Lower lobe of right lung (tissue), 2 donors: ENCODE measurements at places on chromosomes 4 and X. TPM values are rescaled to one million over a fixed set of nuclear protein-coding genes. Genes with fewer than 3 reads are reported as not detected.
A peak's percentile ranks its signal among the peaks of the same experiment; 100 is the strongest.

DNA sequence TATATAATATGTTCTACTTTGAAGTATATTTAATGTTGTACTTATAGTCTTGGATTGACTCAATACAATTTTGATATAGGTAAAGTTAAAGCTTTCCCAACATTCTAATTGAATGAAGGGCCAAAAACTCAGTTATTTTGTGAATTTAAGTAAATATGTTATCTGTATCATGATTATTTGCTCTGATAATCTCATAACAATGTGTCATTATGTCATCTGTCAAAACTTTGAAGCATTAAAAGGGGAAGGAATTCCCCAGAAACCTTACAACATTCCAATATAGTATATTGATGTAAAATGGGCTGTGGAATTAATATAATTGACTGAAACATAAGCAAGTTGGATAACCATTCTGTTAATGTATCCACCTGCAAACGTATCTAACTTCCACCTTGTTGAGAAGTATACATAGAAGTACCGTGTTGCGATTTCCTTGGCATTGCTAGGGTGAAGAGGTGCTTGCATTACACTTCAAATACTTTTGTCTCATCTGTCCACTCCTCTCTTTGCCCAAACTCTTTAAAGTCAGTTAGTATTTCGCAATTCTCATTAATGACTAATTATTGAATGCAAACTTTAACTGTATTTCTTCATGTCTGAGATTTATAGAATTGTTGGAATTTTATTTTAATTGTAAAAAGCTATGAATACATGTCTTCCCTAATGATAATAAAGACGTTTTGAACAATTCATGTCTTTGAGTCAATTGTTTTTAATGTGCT, 1982.1 kb upstream of the ADGRL3 start:
- no peaks in the 10 kb centered on the region for H3K4me1 ChIP-seq
- H3K27me3 ChIP-seq: no peaks in the 10 kb centered on the region
- H3K27ac ChIP-seq: no peak overlapping the region
- DNase-seq: no peak
- no peaks in the 10 kb centered on the region for H3K36me3 ChIP-seq

DNA sequence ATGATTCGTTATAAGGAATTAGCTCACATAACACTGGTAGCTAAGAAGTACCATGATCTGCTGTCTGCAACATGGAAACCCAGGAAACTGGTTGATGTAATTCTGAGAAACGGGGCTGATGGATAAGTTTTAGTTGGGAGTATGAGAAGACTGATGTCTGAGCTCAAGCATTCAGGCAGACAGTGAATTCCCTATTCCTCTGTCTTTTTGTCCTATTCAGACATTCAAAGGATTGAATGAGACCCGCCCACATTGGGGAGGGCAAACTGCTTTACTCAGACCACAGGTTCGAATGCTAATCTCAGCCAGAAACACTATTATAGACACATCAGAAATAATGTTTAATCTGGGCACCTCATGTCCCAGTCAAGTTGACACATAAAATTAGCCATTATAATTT, 515.5 kb downstream of the STPG2 start:
- no peak overlapping the region for H3K4me3 ChIP-seq
- no peaks in the 10 kb centered on the region for H3K36me3 ChIP-seq
- no peaks in the 10 kb centered on the region for H3K4me1 ChIP-seq
- no peaks in the 10 kb centered on the region for H3K27me3 ChIP-seq
- H3K27ac ChIP-seq: no peak overlapping the region

DNA sequence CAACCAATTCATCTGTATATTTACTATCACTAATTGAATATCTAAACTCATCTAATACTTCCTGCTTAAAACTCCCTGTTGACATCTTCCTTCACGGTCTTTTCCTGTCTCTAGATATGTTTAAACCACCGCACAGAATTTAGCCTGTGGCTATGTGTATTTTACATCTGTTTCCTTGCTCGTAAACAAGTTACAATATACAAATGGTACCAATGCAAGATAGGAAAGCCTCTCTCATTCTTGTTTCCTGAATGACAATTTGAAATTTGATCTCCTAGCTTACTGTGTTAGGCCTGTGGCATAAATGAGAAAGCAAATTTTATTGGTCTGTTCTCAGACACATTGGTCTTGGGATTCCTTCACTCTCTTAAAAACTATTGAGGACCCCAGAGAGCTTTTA, 89.7 kb upstream of the PCDH7 start:
- H3K27ac ChIP-seq: no peak overlapping the region
- H3K4me1 ChIP-seq: no peaks in the 10 kb centered on the region
- H3K27me3 ChIP-seq: no peaks in the 10 kb centered on the region
- no peak overlapping the region for H3K4me3 ChIP-seq
- no peak for DNase-seq

GRCh38 chr4:21765810-21766407, 182.7 kb downstream of the KCNIP4 start:
- DNase-seq: no peak
- H3K4me3 ChIP-seq: no peak overlapping the region
- H3K4me1 ChIP-seq: no peaks in the 10 kb centered on the region
- H3K27ac ChIP-seq: no peak overlapping the region
- H3K27me3 ChIP-seq: no peaks in the 10 kb centered on the region
- H3K36me3 ChIP-seq: no peaks in the 10 kb centered on the region

DNA sequence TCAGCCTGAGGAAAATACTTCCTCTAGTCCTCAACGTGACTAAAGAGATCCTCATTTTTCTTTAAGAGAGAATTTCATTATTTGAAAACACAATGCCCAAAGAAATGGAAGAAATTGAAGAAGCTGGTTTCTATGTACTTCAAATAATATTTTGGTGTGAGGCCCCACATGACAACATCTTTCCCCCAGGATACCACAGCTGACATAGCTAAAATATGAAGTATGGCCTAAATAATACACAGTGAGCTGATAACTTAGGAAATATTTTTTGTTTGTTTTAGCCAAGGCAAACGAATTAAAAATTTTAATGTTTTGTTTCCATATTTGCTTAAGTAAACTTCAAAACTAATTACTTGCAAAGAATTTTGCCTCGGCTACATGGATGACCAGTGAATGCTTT, 149.2 kb downstream of the CBR4 start:
- no peak overlapping the region for H3K4me3 ChIP-seq
- peaks cover under 1% of the 10 kb centered on the region for H3K36me3 ChIP-seq

DNA sequence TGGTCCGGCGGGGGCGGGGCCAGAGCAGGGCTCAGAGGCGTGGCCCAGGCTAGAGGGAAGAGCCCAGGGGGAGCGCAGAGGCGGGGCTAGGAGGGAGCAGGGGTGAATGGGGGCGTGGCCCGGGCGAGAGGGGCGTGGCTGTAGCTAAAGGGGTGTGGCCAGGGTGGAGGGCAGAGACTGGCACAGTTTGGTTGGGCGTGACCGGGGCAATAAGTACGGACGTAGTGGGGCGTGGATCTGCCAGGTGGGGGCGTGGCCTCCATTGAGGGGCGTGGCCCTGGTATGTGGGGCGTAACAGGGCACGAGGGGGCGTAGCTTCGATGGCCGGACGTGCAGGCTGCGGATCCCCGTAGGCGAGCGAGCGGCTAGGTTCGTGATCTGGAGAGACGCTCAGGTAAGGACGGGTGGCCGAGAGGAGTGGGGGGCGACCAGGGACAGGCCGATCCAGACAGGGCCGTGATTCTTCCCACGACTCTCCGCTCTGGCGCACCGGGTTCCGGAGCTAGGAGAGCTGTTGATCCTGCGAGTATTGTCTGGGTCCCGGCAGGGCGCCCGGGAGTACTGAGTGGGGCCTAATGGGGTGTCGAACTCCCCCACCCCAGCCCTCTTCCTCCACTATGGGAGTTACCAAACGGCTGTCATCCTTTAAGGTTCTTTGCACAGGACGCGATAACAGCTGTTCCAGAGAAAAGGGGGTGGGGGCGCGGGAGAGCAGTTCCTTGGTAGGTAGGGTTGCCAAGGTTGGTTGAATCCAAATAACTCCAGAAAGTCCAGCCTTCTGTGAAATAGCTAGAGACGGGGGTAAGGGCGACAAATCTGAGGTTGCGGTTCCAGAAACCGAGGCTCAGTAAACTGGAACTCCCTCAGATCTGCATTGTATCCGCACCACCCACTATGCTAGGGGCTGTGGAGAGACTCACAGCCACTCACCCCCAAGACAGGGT, at the start of gene CA5B:
TSS of gene CA5B (plus strand) at position 312 of the 944 bp plus-strand sequence. CDS start 11,754 bp downstream, outside the sequence.
- no peaks in the 10 kb centered on the region for H3K27me3 ChIP-seq
- H3K4me1 ChIP-seq: no peaks in the 10 kb centered on the region
- H3K27ac ChIP-seq: peak within 1 kb of the TSS; percentile 64
- peak; percentile 94 for DNase-seq
- peak within 1 kb of the TSS; percentile 60 for H3K4me3 ChIP-seq

DNA sequence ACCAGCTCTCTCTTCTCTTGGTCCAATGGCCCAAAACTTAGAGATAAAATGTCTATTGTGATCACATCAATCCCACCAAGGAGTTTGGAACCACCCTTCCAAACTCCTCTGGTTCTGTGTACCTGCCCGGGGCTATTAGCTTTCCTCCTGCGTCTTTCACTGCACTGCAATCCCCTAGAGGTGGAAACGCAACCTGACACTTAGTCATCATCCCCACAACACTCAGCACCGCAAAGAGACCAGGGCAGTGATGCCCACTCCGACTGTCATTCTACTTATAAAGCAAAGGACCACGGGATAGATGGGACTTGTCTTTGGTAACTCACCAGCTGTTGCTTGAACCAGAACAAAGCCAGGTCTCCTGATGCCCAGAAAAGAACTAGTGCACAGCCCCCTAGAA, 22.0 kb downstream of the AFAP1 start:
- H3K27me3 ChIP-seq: no peaks in the 10 kb centered on the region
- H3K4me1 ChIP-seq: no peaks in the 10 kb centered on the region
- H3K36me3 ChIP-seq: no peaks in the 10 kb centered on the region
- no peak overlapping the region for H3K4me3 ChIP-seq
- no peak overlapping the region for H3K27ac ChIP-seq

GRCh38 chrX:49206543-49206942, 6.5 kb upstream of the SYP start:
- H3K36me3 ChIP-seq: no peaks in the 10 kb centered on the region
- no peak for DNase-seq
- no peaks in the 10 kb centered on the region for H3K4me1 ChIP-seq
- H3K27ac ChIP-seq: no peak overlapping the region
- H3K4me3 ChIP-seq: no peak overlapping the region

GRCh38 chr4:138062929-138063328, 179.2 kb downstream of the SLC7A11 start:
- no peaks in the 10 kb centered on the region for H3K4me1 ChIP-seq
- H3K36me3 ChIP-seq: no peaks in the 10 kb centered on the region
- no peaks in the 10 kb centered on the region for H3K27me3 ChIP-seq
- DNase-seq: no peak

DNA sequence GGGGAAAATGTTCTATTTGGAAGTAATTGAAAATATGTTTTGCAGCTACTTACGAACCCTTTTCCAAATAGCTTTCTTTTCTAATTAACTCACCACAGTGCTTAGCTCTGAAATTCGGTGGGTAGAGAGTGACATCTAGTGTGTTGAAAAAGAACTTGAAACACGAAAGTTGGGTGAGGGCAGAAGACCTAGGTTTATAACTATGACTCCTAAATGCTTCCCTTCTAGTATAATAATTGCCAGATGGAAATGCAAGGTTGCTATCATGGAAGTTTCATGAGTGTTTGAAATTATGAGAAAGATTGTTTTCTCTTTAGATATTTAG, 77.3 kb upstream of the NOCT start:
- no peaks in the 10 kb centered on the region for H3K4me1 ChIP-seq
- no peaks in the 10 kb centered on the region for H3K27me3 ChIP-seq
- no peak for DNase-seq
- H3K4me3 ChIP-seq: no peak overlapping the region
- no peaks in the 10 kb centered on the region for H3K36me3 ChIP-seq

GRCh38 chr4:74793757-74794381, 454 bp downstream of the BTC start:
- peaks cover 13% of the 10 kb centered on the region for H3K4me1 ChIP-seq
- DNase-seq: peak; percentile 81
- peak overlapping the region; percentile 88 for H3K27ac ChIP-seq
- no peaks in the 10 kb centered on the region for H3K36me3 ChIP-seq

GRCh38 chrX:153723351-153724251, 586 bp downstream of the BCAP31 start:
- peaks cover 48% of the 10 kb centered on the region for H3K4me1 ChIP-seq
- H3K27me3 ChIP-seq: no peaks in the 10 kb centered on the region
- peak; percentile 65 for DNase-seq
- H3K27ac ChIP-seq: peak overlapping the region; percentile 88
- H3K36me3 ChIP-seq: peaks cover 23% of the 10 kb centered on the region

DNA sequence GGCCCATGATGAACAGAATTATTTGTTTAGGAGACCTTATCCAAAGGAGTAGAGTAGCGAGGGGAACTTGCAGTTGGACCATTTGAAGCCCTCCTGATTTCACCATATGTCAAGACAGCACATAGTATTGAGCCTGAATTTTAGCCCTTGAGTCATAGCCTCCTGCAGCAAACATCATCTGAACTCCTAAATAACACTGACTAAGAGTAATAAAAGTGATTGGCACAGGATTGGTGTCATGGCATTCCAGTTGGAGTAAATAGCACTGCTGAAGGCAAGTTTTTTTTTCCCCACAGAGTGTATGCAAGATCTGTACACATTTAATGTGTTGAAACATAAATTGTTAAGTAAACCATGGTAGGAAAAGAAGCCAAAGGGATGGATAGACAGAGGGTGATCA, 89.0 kb downstream of the COMMD8 start:
- H3K27me3 ChIP-seq: no peaks in the 10 kb centered on the region
- no peaks in the 10 kb centered on the region for H3K36me3 ChIP-seq
- no peaks in the 10 kb centered on the region for H3K4me1 ChIP-seq
- no peak overlapping the region for H3K27ac ChIP-seq
- no peak overlapping the region for H3K4me3 ChIP-seq
- no peak for DNase-seq

DNA sequence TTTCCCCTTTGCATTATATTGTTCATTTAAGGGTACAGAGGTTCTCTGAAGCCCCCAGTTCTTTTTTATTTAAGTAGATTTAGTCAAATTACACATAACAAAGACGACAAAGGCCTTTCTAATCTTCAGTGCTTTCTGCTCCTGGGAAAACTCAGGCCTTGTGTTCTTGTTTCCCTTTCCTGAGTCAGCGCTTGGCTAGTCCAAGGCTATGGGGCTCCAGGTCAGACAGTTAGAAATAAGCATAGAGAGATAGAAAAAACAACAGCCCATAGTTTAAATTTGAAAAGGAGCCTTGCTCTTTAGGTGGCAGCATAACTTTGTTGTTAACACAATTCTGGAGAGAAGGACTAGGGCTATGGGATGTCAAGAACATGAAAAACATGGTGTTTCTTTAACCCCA, 97.3 kb downstream of the PPP1R2C start:
- H3K4me1 ChIP-seq: no peaks in the 10 kb centered on the region
- H3K4me3 ChIP-seq: no peak overlapping the region
- H3K27ac ChIP-seq: no peak overlapping the region
- no peak for DNase-seq

The SAGE1 gene
- total RNA-seq: not detected

The MTCP1 gene
- 13.2 TPM for total RNA-seq

The GIMD1 gene
- total RNA-seq: not detected

The PDZD4 gene
- total RNA-seq: 8.5 TPM

The RHOXF2B gene
- total RNA-seq: not detected

The DUSP21 gene
- total RNA-seq: not detected

The YY2 gene
- total RNA-seq: 1.1 TPM

The BEX5 gene
- 4.4 TPM for total RNA-seq

The PLCXD1 gene
- 23.7 TPM for total RNA-seq

The CXCL9 gene
- 1.3 TPM for total RNA-seq
